Pancreas (tissue), 10 donors: ENCODE measurements at places on chromosomes 4 and X. TPM values are rescaled to one million over a fixed set of nuclear protein-coding genes. Genes with fewer than 3 reads are reported as not detected.

GAGE12H gene
- polyA plus RNA-seq: not detected

TEX11 gene
- polyA plus RNA-seq: 0.75 TPM

CASP6 gene
- polyA plus RNA-seq: 14.8 TPM

IKBKG gene
- polyA plus RNA-seq: 29.7 TPM

TMEM185A gene
- 6.2 TPM for polyA plus RNA-seq

- DNase-seq: peak; percentile 45
Measured at GRCh38 chr4:8010618-8011017, 71.0 kb upstream of the AFAP1 start.

DNA sequence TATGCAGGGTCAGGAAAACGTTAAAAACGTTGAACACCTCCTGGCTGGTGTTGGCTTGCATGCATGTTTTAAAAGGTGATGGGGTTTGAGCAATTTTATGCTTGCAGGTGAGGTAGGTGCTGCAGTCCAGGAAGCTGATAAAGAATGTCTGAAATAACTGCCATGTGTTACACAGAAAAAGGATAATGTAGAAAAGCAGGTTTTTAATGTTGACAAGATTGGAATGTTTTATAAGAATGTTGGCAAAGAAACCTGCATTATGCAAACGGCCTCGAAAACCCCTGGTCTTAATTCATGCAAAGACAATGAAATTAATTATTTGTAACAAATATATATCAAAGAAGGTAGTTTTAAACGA is 723.7 kb upstream of the AGA start:
- no peak for DNase-seq

DNA sequence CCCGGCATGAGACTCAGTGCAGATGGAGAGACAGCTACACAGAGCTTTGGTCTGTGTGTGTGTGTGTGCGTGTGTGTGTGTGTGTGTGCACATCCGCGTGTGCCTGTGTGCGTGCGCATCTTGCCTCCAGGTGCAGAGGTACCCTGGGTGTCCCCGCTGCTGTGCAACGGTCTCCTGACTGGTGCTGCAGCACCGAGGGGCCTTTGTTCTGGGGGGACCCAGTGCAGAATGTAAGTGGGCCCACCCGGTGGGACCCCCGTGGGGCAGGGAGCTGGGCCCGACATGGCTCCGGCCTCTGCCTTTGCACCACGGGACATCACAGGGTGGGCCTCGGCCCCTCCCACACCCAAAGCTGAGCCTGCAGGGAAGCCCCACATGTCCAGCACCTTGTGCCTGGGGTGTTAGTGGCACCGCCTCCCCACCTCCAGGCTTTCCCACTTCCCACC is 14.3 kb downstream of the FGFR3 start:
- DNase-seq: no peak

DNA sequence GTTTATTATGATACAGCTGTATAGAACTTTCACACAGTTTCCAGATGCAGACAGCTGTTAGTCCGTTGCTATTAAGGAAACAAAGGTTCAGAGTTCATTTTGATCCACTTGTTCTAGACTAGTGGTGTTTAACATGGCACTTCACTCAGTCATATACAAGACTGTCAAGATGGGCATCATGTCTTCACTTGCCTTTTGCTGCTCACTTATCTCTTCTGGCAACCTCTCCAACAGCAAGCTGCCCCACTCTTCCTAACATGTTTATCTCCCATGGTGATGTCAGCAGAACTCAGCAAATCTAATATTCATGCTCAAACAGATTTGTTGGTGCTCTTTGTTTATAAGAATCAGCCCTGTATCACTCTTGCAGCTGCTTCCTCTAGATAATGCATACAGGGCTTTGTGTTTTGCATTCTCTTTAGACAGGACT is 236.2 kb upstream of the HAND2 start:
- DNase-seq: no peak

GRCh38 chr4:96166806-96167205 is 326.9 kb downstream of the PDHA2 start:
- no peak for DNase-seq
